ENCODE measurements at places on chromosomes 7 and 10. TPM values are rescaled to one million over a fixed set of nuclear protein-coding genes. Genes with fewer than 3 reads are reported as not detected.

The CYP26A1 gene
- 3.4 TPM for total RNA-seq

The SORBS1 gene
- total RNA-seq, result 0.91 TPM

The POLR2J2 gene
- 0.75 TPM for total RNA-seq

The MACROH2A2 gene
- 24.2 TPM for total RNA-seq

The TRIL gene
- not detected for total RNA-seq

The ABCB1 gene
- total RNA-seq, result not detected

The PURB gene
- 11.5 TPM for total RNA-seq

The SORCS1 gene
- total RNA-seq, result not detected

The CWF19L1 gene
- total RNA-seq, result 23.0 TPM

The AKR1C8 gene
- total RNA-seq, result not detected

The CCZ1B gene
- 22.3 TPM for total RNA-seq

The SLC26A5 gene
- total RNA-seq, result not detected

The IGF2BP3 gene
- 26.0 TPM for total RNA-seq

The ZKSCAN5 gene
- 9.0 TPM for total RNA-seq

The ADAMTS14 gene
- 0.12 TPM for total RNA-seq

The PDGFA gene
- total RNA-seq, result 31.2 TPM

The SFTPA1 gene
- total RNA-seq, result not detected

The SMKR1 gene
- 7.1 TPM for total RNA-seq

The UFSP1 gene
- total RNA-seq, result 4.7 TPM

The GJD4 gene
- not detected for total RNA-seq

The HIP1 gene
- 17.6 TPM for total RNA-seq

The PDZD7 gene
- total RNA-seq, result 1.2 TPM

The OR2A5 gene
- total RNA-seq, result not detected

The AKR1D1 gene
- not detected for total RNA-seq

The SEMA3D gene
- 0.05 TPM for total RNA-seq
